ENCODE measurements at places on chromosomes 13 and 19. TPM values are rescaled to one million over a fixed set of nuclear protein-coding genes. Genes with fewer than 3 reads are reported as not detected.

- no peak for DNase-seq
These were observed 75.6 kb upstream of the RFC3 start for GRCh38 chr13:33742321-33742720.

GRCh38 chr19:335486-336066 is 9.0 kb downstream of the MIER2 start:
- no peak for DNase-seq

GRCh38 chr13:79626924-79627323 is 146.0 kb downstream of the NDFIP2 start:
- DNase-seq, result no peak

The SLITRK5 gene
- total RNA-seq, result 48.2 TPM

The PLVAP gene
- total RNA-seq, result 0.94 TPM

The ZNF28 gene
- total RNA-seq, result 35.1 TPM

The MARCHF2 gene
- total RNA-seq, result 52.3 TPM

The KISS1R gene
- not detected for total RNA-seq

The C1QTNF9B gene
- not detected for total RNA-seq
